ENCODE measurements at places on chromosomes 6 and 20. TPM values are rescaled to one million over a fixed set of nuclear protein-coding genes. Genes with fewer than 3 reads are reported as not detected.

SYNDIG1 gene
- 1.5 TPM for total RNA-seq

RIPOR3 gene
- 5.6 TPM for total RNA-seq

OPRM1 gene
- not detected for total RNA-seq

TCP11 gene
- total RNA-seq = not detected

ANKRD66 gene
- not detected for total RNA-seq

BMP7 gene
- total RNA-seq = 12.8 TPM

LIME1 gene
- total RNA-seq = 6.6 TPM

WFDC10B gene
- total RNA-seq = not detected

ARHGAP18 gene
- 35.6 TPM for total RNA-seq

SOD2 gene
- total RNA-seq = 264 TPM

Data from hepatocyte (in vitro differentiated cells).